ENCODE measurements at places on chromosomes 12 and 14. TPM values are rescaled to one million over a fixed set of nuclear protein-coding genes. Genes with fewer than 3 reads are reported as not detected.
A peak's percentile ranks its signal among the peaks of the same experiment; 100 is the strongest.

HCFC2 gene
- polyA plus RNA-seq = 7.1 TPM

PKP2 gene
- not detected for polyA plus RNA-seq

C12orf54 gene
- polyA plus RNA-seq = not detected

CBLN3 gene
- polyA plus RNA-seq = 1.2 TPM

CCND2 gene
- polyA plus RNA-seq = 15.0 TPM

KRT5 gene
- polyA plus RNA-seq = not detected

GRCh38 chr14:102362084-102362483 lies 606 bp downstream of the CINP start:
- DNase-seq = peak; percentile 8

GRCh38 chr12:59780605-59781135 lies 184.8 kb downstream of the SLC16A7 start:
- DNase-seq = no peak

DNA sequence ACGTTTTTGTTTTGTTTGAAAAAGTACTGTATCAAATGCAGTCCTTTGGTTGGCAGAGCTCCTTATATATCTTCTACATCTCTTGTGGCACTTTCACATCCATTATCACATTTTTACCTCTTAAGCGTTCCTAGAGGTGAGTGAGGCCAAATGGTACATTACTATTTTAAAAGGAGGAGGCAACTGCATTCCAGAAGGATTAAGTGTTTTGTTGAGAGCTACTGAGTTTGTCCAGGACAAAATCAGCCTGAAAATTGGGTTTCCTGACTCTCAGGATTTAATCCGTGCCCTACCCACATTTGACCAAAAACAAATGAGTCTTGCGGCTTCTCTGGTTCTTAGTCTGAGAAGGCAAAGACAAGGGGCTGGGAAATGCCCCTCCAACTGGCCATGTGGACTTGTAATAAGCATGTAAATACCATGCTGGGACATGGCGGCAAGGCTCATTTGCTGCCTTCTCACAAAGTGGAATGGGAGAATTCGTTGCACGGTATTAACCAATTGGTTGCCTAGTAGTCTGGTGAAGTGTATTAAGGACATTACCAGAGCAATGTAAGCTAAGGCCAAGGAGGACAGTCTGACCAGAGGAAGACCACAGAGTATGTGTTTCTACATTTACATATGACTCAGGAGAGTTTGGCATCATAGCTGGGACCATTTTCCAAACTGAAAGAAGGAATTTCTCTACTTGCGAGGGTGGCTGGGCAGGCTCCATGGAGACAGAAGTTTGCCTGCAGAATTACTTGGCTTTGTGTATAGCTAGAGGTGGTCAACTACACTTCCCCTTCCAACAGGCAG lies 175.8 kb upstream of the PLXNC1 start:
- DNase-seq = no peak

GRCh38 chr12:43347026-43347425 lies 205.0 kb downstream of the ADAMTS20 start:
- DNase-seq = no peak

DNA sequence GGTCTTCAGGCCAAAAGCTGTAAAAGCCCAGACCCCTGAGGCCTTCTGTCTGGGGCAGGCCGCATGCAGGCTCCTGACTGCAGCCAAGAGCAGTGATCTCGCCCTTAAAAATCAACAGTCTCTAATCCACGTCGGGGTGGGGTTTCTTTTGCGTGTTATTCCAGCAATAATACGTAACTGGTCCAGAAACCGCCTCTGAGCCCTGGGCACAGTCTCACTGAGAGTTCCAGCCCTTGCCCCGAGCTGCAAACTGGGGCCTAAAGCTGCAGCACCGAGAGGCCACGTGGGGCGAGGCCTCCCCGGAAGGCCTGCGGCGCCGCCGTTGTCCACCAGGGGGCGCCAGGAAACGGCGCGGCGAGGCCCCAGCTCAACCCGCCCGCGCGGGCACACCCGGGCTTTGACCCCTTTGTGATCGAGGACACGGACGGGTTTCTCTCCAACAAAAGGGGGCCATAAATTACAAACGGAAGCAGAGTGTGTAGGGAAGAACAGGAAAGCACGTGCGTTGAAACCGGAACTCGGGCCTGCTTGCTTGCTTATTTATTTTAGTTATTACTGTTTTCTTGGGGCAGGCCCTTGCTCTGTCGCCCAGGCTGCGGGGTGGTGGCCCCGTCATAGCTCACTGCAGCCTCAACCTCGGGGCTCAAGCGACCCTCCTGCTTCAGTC lies 87.2 kb downstream of the NINJ2 start:
- DNase-seq = peak; percentile 80

DNA sequence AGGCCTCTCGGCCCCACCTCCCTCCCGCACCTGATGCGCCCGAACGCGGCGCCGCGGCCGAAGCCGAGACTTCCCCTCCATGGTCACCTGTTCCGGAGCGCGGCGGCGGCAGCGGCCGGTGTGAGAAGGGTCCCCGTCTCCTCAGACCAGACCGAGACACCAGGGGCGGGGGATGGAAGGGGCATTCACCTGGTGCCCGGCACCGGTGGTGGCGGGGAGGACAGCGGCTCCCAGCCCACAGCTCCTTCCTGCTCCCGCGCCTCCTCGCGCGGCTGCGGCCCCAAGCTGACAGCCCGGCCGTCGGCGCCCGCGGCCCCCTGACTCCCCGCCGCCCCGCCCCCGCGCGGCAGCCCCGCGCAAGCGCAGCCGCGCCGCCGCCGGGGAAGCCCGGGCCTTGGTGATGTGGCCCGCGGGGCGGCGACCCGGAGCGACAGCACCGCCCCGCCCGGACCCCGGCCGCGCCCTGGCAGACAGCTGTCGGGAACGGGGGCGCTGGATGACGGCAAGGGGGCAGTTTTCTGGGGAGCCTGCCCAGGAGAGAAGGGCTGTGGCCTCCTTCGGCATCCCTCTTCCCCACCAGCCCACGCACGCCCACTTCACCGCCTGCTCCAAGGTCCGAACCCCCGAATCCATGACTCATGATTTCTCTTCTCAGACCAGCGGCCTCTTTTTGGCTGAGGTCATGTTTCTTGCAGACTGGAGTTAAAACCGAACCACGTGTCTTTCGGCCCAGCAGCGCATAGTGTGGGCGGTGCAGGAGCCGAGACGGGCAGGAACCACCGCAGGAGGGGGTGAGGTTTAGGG lies at the start of gene SLC41A2:
Gene SLC41A2 (minus strand): TSS at position 290 of the 804 bp plus-strand sequence. CDS start 29,763 bp downstream, outside the sequence.
- DNase-seq = peak; percentile 86

DNA sequence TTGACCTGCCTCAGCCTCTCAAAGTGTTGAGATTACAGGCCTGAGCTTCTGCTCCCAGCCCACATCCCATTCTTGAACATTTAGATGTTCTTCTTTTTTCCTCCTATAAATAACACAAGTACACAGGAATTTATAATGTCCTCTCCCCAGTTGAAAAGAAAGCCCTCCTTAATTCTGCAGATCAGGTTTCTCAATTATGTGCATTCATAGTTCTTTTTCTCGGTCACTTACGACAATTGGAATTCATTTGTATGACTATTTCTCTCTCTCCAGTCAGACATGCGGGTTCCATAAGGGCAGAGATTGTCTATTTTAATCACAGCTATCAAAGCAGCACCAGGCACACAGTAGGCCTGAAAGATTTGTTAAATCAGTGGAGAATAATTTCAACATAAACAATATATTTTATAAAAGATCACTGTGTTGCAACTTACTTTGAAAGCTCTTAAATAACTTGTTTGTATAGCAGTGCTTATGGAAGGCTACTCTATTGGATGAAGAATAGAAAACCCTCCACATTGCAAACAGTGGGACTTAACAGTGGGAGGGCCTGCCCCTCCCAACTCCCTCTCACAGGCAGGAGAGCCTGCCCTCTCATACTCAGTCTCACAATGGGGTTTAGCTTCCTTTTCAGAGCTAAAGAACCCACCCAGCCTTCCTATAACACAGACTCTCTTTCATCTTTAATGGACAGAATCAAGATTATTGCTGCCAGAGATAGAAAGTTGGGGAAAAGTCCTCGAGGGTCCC lies 84.1 kb upstream of the TRAF3 start:
- DNase-seq = no peak

GRCh38 chr14:51897791-51898355 lies 37.5 kb downstream of the GNG2 start:
- no peak for DNase-seq

- DNase-seq = no peak
Observed at GRCh38 chr14:37580146-37580545, 14.9 kb downstream of the FOXA1 start.

- no peak for DNase-seq
Observed at GRCh38 chr14:101495827-101496775, 65.2 kb upstream of the DIO3 start.

DNA sequence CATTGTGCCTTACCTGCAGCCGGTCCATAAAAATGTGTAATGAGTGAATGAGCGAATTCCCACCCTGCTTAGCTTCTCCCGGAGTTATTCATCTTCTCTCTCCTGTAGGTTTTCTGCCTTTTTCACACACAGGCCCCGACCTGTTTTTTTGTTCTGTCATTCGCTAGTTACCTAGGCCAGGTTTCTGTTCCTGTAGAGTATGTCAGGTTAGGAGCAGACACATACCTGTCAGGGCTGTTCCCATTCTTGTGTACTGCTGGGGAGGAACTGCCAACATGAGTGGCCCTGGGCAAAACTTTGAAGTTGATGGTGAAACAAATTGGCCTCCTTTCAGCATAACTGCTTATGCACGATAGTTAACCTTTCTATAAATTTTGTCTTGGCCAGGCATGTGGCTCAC lies 140.1 kb downstream of the SYNE2 start:
- DNase-seq = no peak

- no peak for DNase-seq
Observed at GRCh38 chr12:106139422-106140171, 843 bp upstream of the NUAK1 start.

DNA sequence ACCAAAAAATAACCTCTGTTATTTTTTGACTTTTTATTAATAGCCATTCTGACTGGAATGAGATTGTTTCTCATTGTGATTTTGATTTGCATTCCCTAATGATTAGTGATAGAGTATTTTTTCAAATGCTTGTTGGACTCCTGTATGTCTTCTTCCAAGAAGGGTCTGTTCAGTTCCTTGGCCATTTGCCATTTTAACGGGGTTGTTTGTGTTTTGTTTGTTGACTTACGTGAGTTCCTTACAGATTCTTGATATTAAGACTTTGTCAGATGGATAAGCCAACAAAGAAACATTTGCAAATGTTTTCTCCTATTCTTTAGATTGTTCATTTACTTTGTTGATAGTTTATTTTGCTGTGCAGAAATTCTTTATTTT lies 651.6 kb upstream of the LRFN5 start:
- DNase-seq = no peak

- DNase-seq = no peak
Observed at GRCh38 chr14:68669111-68669511, 123.8 kb downstream of the ZFP36L1 start.

DNA sequence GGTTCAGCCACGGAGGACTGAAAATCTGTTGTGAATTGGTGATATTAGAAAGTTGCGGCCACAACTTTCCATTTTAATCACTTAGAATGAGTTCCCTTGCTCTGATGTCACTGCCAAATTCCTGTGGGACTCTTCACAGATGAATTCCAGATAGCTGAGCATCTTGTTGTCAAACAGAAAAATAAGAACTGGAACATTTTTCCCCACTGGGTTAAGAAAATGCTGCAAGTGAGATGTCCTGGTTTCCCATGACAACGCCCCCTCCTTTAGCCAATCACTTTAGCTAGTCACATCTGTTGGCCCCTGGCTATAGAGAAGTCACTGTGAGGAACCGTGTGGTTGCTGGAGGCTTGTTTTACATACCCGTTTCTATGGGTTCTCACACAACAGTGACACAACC lies 135.9 kb downstream of the KTN1 start:
- no peak for DNase-seq

GRCh38 chr12:113815031-113815430 lies 151.1 kb downstream of the RBM19 start:
- DNase-seq = no peak

DNA sequence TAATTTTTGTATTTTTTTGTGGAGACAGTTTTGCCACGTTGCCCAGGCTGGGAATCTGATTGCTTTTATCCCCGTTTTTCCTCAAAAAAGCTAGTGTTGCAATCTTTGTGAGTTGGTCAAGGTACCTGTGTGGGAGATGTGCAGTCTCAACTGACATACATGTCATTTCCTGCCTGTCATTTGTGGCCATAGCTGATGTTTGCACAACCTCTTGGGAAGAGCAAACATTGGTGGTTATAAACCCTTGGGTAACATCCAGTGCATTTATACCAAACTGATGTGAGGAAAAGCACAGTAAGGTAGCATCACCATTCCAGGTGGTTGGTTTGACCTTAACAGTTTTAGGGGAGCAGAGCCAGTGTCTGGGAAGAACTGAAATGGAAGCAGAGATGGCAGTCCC lies 54.7 kb downstream of the ATG14 start:
- no peak for DNase-seq

DNA sequence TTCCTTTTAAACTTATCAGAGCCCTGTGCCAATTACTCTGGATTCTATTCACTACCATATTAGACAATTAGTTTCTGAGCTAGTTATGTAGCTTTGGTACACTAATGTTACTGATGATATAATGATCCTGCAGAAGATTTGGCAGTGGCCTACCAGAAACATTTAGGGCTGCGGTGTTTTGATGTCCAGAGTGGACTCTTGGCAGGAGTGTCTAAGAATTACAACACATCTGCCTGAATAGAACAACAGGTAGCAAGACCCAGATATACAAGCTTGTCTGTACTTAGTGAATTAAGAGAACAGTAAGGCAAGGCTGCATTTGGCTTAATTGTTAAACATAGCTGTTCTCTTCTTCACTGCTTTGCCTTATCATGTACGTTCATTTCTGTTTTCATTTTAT lies 691.6 kb upstream of the FBXO33 start:
- DNase-seq = no peak

- no peak for DNase-seq
Observed at GRCh38 chr14:35331605-35332516, 39.7 kb downstream of the PSMA6 start.

GRCh38 chr12:49126852-49127763 lies 4.1 kb downstream of the TUBA1B start:
- DNase-seq = no peak

DNA sequence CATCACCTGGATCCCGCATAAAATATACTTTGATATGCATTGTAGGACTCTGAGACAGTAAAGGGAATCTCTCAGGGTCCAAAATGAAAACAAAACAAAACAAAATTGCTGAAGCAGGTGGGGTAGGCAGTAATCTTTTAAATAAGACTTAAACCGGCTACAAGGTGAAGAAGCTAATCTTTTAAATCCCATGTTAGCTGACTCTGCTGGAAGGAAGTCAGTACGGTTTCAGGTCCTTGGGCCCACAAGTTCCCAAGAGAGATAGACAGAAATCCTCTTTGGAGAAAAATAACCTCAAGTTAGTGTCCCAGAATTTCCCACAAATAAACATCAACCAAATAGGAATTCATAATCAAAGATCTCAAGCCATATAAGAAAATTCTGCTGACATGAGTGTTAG lies 5.0 kb upstream of the EPS8 start:
- DNase-seq = no peak

DNA sequence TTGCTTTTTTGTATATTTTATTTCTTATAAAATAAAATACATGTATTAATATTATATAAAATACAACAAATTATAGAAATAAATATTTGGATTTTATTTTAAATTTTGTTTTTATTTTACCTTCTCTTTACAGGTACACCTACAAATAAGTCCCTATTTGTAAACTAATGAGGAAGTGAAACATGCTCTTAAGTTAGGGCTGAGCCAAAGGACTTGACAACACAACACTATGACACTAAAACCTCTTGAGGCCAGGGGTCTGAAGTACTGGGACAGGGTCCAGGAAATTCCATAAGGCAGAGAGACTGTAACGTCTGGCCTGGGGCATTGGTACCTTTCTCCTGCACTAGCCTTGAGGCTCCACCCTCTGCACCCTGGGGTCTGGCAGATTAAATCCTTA lies 293.2 kb downstream of the FOXN3 start:
- DNase-seq = no peak

GRCh38 chr14:104520620-104521410 lies 58.7 kb upstream of the C14orf180 start:
- no peak for DNase-seq
